ENCODE measurements at places on chromosomes 7 and 10.

DNA sequence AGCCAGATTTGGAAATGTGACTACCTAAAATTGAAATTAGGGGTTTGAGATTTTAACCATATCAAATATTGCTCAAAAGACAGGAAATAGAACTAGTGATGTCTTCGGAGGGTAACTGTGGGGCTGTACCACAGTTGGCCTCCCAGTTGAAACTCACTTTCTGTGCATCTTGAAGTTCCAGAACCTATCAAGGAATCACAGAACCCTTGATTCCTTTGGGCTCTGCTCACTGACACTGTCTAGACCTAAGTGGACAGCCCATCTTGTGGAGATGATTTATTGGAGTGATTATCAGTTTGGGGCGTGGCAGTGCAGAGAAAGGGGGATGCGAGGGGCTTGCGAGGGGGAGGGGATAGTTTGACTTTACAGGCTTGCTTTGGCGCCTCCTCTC is 134.2 kb upstream of the GJD4 start:
- no peak for DNase-seq

DNA sequence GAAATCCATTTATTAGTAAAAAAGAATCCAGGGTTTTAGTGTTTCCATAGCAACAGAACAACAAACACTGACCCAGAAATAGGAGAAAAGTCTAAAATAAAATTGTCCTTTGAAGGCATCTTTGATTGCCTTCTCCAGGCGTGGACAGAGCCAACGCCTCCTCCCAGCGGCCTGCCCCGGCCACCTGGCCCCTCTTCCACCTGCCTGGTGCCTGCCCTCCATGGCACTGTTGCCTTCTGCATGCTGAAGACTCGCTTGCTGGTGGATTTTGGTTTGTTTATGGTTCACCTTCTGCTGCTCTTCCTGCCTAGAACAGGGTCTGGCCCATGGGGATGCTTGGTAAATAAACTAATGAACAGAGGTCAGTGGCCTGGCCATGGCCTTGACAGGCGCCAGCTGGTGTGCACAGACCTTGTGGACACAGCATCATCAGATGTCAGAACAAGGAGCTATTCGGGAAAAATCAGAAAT is 107.4 kb downstream of the DYNC2I1 start:
- DNase-seq = no peak

DNA sequence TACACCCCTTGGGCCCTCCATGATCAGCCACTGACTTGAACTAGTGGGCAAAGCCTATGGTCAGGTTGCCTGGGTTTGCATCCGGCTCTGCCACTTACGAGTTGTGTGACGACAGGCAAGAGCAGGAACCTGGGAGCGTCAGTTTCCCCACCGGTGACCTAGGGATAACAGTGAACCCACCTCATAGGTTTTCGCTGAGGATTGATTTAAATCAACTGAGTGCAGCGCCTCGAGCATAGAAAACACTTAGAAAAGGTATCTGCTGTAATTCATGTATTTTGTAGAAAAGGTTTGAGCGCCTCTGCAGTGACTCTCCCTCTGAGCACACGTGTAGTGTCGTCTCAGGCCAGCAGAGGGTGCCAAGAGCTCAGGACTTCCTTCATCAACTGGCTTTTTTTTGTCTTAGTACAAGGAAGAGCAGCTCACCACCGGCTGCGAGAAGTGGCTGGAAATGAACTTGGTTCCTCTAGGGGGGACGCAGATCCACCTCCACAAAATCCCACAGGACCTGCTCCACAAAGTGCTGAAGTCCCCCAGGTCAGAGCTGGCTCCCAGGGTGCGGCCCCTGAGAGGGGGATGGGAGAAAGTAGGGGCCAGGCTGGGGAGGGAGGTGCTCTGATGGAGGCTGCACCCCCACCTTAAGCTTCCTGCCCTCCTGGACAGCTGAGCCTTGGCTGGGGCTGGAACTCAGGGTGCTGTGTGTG is 27.7 kb downstream of the BTBD16 start:
- DNase-seq = peak; percentile 41

DNA sequence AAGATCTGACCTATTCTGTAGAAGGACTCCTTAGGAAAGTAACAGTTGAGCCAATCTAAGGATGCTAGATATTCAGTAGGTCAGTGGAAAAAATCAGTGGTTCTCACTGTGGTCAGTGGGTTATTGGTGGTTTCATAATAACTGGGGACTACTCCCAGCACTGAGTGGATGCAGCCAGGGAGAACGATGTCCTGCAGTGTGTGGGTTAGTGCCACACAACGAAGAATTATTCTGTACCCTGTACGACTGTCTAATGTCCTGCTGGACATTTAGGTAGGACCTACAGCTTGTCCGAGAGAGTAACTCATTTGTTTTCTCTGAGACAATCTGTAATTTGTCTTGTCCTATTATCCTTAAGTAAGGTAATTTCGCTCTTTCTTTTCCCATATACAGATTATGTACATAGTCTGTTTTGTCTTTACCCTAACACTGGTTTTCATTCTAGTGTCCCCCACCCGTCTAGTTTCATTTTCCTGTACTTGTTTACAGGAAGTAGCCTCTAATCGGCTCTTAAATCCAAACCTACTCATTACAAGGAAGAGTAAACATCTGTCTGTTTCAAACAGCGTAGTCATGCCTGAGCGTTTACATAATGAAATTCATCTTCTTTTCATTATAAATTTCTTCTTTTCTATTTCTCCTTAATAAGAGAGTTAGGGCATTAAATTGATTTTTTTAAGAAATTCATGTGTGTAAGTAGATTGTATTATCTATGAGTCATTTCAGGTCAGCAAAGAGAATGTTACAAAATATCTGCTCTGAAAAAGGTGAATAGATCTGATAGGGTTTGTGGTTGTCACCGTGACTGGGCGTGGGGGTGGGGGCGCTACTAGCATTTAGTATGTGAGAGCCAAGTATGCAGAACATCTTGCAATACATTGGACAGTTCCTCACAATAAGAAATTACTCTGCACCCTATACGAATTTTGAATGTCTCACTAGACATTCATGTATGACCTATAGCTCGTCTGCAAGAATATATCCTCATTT is 8.3 kb upstream of the ZC3HAV1L start:
- peak; percentile 59 for DNase-seq

- DNase-seq = no peak
These were observed 1.7 kb upstream of the ZNF862 start for GRCh38 chr7:149836434-149836833.

GRCh38 chr10:72740528-72740927 is 48.6 kb downstream of the MCU start:
- DNase-seq = no peak

GRCh38 chr7:42194238-42194637 is 42.8 kb downstream of the GLI3 start:
- DNase-seq = no peak

DNA sequence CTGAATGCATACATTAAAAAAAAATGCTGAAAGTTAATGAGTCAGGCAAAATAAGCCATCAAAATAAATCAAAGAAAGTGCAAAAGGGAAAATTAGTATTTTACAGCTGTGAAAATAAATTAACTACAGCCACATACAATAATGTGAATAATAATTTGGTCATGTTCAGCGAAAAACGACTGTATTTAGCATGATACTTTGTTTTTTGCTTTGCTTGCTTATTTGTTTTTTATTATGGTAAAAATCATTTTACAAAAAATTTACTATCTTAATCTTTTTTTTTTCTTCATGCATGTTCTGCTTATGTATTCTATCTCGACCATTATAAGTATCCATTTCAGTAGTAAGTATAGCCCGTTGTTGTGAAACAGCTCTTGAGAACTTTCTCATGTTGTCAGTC is 77.1 kb downstream of the RAB18 start:
- no peak for DNase-seq

DNA sequence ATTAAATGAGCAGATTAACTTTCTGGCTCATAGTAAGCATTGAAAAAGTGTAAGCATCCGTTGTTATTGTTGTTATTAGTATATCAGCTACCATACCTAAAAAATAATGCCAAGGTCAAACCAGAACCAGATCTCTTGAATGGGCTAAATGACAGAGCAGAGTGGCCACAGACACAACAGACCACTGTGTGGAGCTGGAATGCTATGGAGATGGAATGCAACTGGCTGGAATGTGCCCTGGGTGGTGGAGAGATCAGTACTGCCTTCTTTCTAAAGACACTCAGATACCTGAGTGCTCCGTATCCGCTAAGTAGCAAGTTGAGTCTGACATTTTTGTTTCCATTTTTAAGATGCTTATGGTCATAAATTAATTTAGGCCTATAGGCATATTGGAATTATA is 20.5 kb upstream of the DNAJB12 start:
- DNase-seq = no peak

DNA sequence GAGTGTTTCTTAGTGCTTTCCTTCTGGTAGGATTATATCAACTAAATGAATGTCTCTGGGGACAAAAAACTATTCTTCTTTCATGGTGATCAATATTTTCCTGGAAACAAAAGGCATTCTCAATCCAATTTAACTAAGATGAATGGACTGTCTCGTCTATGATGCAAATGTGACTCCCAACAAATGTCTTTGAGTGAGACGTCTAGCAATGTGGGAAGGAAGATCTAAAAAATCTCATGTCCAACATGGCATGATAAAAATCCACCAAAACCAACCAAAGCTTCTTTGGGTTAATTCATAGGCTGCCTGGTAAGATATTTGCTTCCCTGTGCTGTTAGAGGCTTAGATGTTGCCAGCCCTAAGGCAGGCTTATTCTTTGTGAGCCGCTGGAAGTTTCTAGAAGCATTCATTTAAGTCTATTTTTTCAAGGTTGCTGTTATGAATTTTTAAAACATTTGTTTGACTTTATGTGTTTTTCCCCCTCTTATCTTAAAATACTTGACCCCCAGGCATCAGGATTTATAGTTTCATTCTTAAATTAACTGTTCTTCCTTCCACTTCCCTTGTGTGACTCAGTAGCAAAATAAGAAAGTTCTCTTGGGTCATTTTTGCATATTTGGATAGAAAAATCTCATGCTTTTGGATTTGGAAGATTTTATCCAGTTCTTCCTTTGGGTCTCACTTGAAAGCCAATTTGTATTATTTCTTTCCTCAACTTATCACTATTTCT is 156.3 kb downstream of the NRP1 start:
- DNase-seq = no peak

Measured in stimulated activated CD4-positive, alpha-beta T cell treated with anti-CD3 and anti-CD28 coated beads, Interleukin-15, amount 100 ng/mL, for 1 hour (primary cell).